Activated CD4-positive, alpha-beta T cell treated with anti-CD3 and anti-CD28 coated beads, Interleukin-2, amount 10 ng/mL, durations not matched to agents 7 days and 5 days (primary cell): ENCODE measurements at places on chromosomes 12 and 14. TPM values are rescaled to one million over a fixed set of nuclear protein-coding genes. Genes with fewer than 3 reads are reported as not detected.
A peak's percentile ranks its signal among the peaks of the same experiment; 100 is the strongest.

FBXO33 gene
- 18.3 TPM for total RNA-seq

OAS3 gene
- total RNA-seq: 202 TPM

NFE2 gene
- total RNA-seq: not detected

OR10A7 gene
- total RNA-seq: not detected

DENND5B gene
- total RNA-seq: 0.15 TPM

SLC10A1 gene
- total RNA-seq: not detected

DNA sequence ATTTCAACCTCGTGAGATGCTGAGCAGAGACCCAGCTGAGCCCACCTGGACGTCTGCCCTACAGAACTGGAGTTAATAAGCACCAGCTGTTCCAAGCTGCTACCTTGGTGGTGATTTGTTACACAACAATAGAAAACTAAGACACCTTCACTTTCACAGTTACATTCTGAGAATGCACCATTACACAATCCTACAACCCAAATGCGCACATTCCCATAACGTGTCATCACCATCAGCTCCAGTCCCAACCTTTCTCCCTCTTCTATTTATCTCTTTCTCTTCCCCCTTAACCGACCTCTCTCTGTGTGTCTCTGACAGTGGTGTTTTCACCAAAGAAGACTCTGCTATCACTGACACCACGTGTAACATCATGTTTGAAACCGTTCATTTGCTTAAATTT is 91.9 kb downstream of the TMEM132D start:
- no peaks in the 10 kb centered on the region for H3K36me3 ChIP-seq
- no peaks in the 10 kb centered on the region for H3K4me1 ChIP-seq
- H3K27me3 ChIP-seq: no peaks in the 10 kb centered on the region
- DNase-seq: no peak
- H3K4me3 ChIP-seq: no peak overlapping the region

- no peak overlapping the region for H3K27ac ChIP-seq
- peaks cover 57% of the 10 kb centered on the region for H3K27me3 ChIP-seq
These were observed 550 bp downstream of the TEAD4 start for GRCh38 chr12:2959505-2960389.

GRCh38 chr12:84034871-84035270 is 877.7 kb downstream of the SLC6A15 start:
- no peaks in the 10 kb centered on the region for H3K4me1 ChIP-seq
- H3K27ac ChIP-seq: no peak overlapping the region
- no peak for DNase-seq

DNA sequence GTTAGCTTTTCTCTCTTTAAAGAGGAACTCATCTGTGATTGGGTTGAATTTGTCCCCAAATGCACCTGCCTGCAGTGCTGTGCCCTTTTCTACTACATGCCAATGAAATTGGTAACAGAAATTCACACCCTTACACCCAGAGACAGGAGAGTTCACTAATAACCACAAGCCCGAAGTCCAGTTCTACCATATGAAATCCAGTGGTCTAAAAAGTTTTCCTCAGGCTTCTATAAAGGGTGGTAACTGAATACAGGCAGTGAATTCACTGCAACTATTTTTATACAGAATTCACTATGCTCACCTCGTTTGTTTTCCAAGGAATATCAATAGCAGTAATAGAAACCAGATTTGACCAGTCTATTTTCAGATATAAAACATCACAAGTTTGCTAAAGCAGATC is 31.5 kb upstream of the SOS2 start:
- peaks cover 2% of the 10 kb centered on the region for H3K4me1 ChIP-seq
- no peak overlapping the region for H3K27ac ChIP-seq
- H3K36me3 ChIP-seq: peaks cover 1% of the 10 kb centered on the region
- H3K4me3 ChIP-seq: no peak overlapping the region

DNA sequence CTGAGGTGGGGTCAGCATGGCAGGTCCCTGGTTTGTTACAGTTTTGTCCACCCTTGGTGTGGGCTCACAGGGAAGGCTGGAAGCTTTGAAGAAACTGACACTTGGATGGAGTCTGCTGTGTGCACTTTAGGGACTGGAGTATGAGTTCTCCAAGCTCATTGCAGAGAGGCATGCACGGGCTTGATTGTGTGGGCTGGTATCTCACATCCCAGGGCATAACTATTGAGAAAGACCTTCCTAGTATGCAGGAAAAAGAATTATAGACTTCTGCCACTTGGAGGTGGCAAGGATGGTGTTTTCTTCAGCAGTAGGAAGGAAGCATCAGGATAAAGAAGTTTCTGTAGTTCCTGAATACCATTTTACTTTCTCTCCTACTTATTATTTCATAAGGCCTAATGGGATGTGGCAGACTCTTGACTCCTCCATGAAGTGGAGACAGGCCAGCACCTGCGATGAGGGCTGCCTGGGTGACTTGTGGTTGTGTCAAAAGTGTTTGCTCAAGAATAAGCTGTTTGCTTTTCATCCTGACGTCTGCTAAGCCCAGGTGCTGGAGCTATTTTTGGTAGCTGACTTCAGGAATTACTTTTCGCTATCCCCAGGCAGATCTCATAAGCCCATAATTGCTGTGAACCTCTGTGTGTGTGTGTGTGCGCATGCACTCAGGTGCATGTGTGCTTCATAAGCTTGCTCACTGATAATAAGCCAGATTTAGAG is 125.8 kb downstream of the KTN1 start:
- H3K4me3 ChIP-seq: no peak overlapping the region
- H3K36me3 ChIP-seq: peaks cover 2% of the 10 kb centered on the region
- H3K4me1 ChIP-seq: no peaks in the 10 kb centered on the region
- no peak overlapping the region for H3K27ac ChIP-seq
- H3K27me3 ChIP-seq: no peaks in the 10 kb centered on the region

DNA sequence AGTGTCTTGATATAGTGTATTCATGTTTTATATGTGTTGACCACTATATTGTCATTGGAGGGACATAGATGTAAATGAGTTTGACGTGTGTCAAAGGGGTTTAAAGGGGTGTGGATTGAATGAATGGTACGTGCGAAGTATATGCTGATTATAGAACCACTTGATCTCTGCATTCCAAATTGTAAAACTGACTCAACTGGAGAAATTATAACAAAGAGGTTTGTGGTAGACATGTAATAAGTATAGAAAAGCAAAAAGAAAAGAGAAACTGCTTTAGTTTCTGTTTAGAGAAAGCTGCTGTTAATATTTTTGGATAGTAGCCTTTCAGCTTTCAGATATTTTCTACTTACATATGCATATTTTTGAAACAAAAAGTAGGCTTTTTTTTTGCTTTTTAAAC is 8.9 kb upstream of the MYRFL start:
- H3K4me3 ChIP-seq: no peak overlapping the region
- DNase-seq: no peak
- H3K27me3 ChIP-seq: no peaks in the 10 kb centered on the region
- peaks cover 6% of the 10 kb centered on the region for H3K4me1 ChIP-seq
- peaks cover 4% of the 10 kb centered on the region for H3K36me3 ChIP-seq
- no peak overlapping the region for H3K27ac ChIP-seq

DNA sequence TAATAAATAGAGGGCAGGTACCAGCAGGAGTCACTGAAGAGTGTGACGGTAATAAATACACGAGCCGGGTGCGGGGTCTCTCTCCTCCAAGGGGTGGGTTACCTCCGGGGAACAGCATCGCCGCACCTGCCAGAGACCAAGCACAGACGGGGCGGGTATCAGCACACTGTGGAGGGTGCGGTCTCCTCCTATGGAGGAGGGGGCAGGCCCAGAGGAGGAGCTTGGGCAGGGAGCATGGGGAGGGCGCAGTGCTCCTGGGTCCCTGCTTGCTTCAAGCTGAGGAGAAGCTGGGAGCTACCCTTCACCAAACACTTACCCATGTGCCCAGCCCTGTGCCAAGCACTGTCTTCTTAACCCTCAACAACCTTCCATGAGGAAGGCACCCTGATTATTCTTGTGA is 12.8 kb downstream of the PGF start:
- no peak for DNase-seq
- H3K27ac ChIP-seq: peak overlapping the region; percentile 94
- H3K4me3 ChIP-seq: peak overlapping the region; percentile 66
- H3K27me3 ChIP-seq: no peaks in the 10 kb centered on the region

DNA sequence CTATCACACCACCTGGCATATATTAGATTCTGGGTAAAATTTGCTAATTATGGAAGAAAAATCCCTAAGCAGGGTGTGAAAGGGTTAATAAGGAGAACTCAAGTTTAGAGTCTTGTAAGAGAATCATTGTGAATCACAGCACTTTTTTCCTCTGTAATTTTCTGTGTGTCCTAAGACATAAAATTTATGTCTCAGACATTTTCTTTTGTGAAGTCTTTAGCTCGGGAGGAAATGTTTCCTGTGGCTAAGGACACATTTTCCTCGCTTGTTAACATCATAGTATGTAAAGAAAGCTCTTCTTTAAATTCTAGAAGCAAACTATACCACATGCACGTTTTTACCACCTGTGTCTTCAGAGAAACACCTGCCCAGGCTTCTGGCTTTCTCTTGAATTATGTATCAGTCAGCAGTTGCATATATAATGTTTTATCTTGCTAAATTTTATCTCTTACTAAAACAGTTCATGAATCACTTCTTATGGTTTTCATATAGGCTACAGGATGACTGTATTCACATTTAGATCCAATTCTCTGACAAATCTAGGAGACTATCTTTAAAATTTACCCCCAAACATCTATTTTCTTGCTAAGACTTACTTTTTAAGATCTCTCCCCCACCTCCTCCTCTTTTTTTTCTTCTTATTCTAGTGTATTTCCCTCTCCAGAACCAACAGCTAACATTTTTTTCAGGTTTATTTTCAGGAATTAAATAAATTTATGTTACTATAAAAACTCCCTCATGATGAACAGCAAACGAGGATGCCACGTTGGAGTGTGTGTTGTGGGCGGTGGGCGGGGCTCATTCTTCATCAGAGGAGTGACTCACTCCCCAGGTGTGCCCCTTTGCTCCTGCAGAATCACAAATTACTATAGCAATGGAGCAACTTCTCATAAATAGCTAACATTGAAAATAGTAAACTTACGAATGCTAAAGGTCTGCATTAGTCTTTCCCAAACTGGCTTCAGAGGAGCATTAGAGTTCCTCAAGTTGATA is 11.6 kb upstream of the CSRP2 start:
- no peaks in the 10 kb centered on the region for H3K36me3 ChIP-seq
- no peaks in the 10 kb centered on the region for H3K27me3 ChIP-seq
- H3K4me1 ChIP-seq: peaks cover 13% of the 10 kb centered on the region
- peak; percentile 10 for DNase-seq
- no peak overlapping the region for H3K27ac ChIP-seq

GRCh38 chr12:9333161-9333560 is 125.0 kb upstream of the PZP start:
- no peaks in the 10 kb centered on the region for H3K27me3 ChIP-seq
- peaks cover 10% of the 10 kb centered on the region for H3K36me3 ChIP-seq
- H3K4me1 ChIP-seq: peaks cover 14% of the 10 kb centered on the region
- H3K4me3 ChIP-seq: no peak overlapping the region
- no peak overlapping the region for H3K27ac ChIP-seq

- peaks cover 37% of the 10 kb centered on the region for H3K36me3 ChIP-seq
- H3K27me3 ChIP-seq: no peaks in the 10 kb centered on the region
- peak overlapping the region; percentile 70 for H3K4me3 ChIP-seq
- H3K27ac ChIP-seq: peak overlapping the region; percentile 92
These were observed 16.3 kb downstream of the ELK3 start for GRCh38 chr12:96210376-96211055.

DNA sequence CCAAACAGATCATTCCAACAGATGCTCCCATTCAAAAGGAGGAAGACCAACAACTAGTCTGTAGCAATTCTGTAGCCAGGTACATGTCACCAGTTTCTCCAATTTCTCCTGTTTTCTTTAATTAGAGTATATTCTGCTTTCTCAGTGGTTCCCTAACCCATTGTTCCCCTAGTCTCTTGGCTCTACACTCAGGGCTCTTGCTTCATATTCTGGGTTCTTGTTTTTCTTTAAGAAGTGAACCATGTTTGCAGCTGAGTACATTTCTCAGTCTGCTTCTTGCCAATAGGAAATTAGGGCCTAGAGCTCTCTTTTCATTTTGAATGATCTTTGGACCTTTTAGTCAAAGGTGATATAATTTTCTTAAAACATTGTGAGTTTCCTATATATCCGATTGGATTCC is 29.4 kb upstream of the STXBP6 start:
- H3K4me3 ChIP-seq: no peak overlapping the region
- no peak for DNase-seq
- peaks cover 6% of the 10 kb centered on the region for H3K27me3 ChIP-seq
- no peak overlapping the region for H3K27ac ChIP-seq
- no peaks in the 10 kb centered on the region for H3K4me1 ChIP-seq
